ENCODE measurements at places on chromosomes 6 and 20.

DNA sequence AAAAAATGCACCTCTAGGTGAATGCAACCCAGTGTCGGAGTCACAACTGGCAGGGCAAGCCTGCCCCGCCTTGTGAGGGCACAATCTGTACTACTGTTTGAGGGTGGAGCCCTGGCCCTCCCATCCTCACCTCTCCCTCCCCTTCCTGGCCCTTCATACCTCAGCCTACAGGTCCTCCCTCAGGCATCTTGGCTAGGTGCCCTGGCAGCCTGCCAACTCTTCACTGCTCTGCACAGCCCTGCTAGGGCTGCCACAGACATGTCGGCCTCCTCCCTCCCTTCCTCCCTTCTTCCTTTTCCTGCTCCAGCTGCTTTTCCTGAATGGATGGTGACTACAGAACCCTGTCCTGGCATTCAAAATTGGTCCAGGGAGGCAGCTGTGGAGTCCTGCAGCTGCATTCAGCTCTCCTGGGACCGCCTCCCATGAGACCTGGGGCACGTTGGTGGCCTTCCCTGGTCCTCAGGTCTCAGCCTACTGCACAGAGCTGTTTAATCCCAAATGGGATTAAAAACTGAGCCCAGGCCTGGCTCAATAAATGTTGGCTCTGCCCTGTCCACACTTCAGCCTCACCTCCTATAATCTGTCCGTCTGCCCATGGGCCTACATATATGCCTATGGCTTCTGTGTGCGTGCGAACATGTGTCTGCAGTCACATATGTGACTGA, 52.7 kb downstream of the CDH22 start:
- DNase-seq = no peak

GRCh38 chr6:3865463-3865862, 16.3 kb downstream of the FAM50B start:
- DNase-seq = no peak

GRCh38 chr6:72042088-72042487, 155.7 kb downstream of the RIMS1 start:
- DNase-seq = no peak

GRCh38 chr20:57667924-57668782, 41.7 kb downstream of the PMEPA1 start:
- DNase-seq = no peak

DNA sequence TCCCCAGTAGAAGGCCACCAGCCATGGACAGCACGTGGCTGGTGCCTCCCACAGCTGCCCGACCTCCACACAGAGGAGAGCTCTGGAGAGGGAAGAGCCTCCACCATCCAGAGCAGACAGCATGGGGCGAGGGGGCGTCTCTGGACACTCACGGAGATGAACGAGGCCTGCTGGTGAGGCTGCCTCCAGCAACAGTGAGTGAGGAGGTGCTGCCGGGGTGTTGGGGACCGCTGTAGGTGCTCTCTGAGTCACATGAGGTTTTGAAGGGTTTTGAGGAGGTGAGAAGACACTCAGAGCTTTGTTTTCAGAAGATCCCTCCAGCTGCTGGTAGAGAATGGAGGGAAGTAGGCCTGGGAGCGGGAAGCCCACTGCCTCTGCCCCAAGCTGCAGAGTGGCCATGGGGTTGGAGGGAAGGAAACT, 65.6 kb downstream of the THBS2 start:
- DNase-seq = no peak

DNA sequence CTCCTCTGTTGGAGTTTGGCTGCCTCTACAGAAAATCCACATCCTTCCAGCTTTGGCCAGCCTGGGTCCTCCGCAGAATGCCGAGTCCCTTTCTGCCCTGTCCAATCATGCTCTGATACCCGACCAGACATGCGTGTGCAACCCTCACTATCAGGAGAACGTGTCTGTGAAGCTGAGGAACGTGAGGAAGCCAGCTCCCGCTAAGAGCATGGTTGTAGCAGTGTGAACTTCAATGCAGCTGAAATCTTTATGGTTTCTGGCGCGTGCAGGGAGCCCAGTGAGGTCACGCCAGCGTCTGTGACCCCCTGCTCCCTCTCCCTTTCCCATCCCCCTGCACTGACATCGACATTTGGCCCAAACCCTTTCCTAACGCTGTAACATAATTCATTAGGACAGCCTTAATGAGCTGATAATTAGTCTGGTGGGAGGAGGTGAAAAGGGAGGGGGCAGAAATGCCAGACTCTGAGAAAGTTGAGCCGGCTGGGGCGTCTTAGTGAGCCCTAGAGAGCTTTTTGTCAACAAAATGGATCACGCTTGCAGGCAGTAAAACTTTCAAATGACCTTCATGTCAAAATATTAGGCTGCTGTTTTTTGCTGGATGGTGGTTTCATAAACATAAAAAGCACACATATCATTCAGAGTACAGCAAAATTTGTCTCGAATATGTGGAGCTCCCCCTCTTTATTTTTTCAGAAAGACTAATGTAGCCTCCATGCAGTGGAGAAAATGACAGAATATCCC, 423.3 kb downstream of the QKI start:
- no peak for DNase-seq

GRCh38 chr6:124033501-124033900, 229.8 kb downstream of the NKAIN2 start:
- no peak for DNase-seq

- DNase-seq = no peak
Observed at GRCh38 chr6:106119546-106119945, 33.4 kb downstream of the PRDM1 start.

- no peak for DNase-seq
Observed at GRCh38 chr20:57696401-57696961, 13.3 kb downstream of the PMEPA1 start.

DNA sequence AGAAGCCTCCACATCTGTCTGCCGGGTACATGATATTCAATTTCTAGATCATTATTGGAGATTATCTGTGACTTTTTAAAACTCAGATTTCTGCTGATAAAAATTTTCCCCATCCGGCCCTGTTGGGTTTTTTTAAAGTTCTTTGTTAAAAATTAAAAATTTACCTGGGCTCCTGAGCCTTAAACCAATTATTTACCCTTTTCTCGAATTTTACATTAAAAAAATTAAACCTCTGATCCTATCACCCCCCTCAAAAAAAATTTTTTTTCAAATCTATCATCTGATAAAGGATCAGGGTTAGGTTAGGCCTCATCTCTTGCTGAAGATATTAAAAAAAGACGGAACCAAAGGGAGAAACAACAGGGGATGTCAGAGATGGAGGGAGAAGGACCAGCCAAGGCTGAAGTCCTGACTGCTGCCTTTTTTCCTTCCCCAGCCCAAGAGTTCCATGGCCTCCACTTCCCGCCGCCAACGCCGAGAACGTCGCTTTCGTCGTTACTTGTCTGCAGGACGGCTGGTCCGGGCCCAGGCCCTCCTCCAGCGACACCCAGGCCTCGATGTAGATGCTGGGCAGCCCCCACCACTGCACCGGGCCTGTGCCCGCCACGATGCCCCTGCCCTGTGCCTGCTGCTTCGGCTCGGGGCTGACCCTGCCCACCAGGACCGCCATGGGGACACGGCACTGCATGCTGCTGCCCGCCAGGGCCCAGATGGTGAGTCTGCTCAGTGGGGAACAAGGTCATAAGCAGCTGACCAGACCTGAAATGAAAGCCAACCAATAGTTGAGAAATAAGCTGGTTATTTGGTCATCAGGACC, 527 bp downstream of the NFKBIL1 start:
- no peak for DNase-seq

GRCh38 chr6:46465294-46466165, 25.7 kb downstream of the RCAN2 start:
- DNase-seq = no peak

DNA sequence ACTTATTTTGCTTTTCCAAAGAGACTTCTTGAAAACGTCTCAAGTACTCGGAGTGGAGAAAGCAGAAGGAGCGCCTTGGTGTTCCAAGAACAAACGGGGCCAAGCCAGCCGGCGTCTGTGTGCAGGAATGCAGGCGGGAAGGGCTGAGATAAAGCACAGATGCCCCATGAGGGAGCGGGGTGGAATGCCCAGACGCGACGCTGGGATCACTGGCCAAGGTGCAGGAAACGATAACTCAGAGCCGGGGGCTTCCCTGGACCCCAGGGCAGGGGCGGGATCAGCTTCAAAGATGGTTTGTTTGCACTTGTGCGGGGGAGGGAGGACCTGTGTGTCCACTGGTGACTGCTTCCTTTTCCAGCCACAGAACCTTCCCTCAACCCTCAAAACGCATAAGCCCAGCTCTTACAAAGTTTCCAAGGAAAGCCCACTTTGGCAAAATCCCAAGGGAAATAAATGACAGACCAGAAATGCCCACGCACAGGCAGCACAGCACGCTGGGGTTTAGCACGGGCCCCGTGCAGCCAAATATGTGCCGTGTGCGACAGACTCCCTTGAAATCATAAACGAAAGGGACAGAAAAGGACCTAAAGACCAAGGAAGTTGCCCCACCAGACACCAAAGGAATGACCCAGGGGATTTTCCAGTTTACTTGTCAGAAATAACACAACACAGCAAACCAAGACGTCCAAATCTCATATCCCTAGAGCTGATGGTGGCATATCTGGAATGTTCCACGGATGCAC, 113.9 kb downstream of the NFATC2 start:
- DNase-seq = no peak

DNA sequence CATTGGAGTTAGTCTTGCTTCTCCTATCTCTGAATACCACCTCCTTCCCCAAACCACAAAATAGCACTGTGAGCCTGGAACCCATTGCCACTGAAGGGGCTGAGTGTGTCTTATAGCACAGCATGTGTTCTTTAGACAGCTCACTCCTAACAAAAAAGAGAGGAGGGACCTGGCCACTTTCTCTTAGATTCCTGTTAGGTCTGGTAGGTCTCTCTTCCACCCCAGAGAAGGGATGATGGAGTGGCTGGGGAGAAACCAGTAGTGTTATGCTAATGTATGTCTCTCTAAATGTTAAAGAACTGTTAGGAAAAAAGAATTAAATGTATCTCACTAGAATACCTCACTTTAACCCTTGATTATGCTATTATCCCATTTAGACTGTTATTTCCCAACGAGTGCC, 340.3 kb downstream of the EPHA7 start:
- no peak for DNase-seq

- DNase-seq = no peak
Observed at GRCh38 chr6:148479497-148479896, 136.9 kb downstream of the SASH1 start.

DNA sequence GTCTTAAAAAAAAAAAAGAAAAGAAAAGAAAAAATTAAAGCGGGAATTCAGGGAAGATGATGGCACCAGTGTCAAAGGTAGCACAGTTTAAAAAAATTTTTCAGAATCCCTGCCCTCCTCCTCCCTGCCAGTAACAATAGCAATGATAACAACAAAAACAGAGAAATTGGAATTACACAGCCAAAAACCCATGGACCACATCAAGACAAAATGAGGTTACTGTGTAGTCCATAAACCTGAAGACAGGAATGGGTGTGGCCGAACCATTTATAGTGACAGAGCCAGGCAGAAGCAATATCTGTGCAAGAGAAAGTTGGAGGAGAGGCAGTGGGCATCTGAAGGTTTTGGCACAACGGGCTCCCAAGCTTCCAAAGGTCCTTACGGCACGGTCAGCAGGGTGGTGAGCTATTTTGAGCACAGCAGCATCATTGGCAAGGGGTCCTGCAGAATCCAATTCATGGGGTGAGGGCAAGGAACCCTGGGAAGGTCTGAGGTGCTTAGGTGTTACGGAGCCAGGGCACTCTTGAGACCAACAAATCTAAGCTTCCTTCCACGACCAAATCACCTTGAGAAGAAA, 202.3 kb downstream of the GMPR start:
- no peak for DNase-seq

DNA sequence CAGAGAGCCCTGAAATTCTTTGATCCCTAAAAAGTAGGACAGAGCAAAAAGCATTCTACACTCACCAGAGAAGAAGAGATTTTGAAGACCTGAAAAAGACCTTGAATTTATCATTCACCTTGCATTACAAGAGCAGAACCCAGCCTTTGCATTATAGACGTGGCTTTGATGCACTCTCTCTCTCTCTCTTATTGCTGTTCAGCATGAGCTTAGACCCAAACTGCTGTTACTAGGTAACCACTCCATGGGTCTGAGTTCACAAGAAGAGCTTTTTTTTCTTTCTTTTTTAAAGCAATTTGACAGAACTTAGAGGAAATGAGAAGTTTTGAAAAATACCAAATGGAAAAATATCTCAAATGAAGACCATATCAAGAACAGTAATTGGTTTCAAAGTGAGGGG, 44.4 kb downstream of the COL9A1 start:
- no peak for DNase-seq

DNA sequence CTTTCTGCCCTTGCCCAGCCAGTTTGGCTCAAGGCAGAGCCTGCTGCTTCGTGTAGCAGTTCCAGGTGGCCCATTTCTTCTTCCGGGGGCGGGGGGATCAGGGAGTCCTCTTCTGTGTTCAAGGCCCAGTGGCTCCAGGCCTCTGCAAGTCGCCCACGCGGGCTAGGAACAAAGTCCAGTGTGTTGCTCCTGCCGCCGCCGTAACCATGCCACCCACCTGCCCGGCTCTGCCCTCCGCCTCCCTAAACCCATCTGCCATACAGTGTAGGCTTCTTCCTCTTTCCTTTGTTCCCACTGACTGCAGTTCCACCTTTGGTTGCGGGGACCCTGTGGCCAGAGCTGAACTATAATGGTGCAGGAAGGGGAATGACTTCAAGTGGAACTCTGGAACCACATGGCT, 43.9 kb upstream of the SRF start:
- DNase-seq = no peak

GRCh38 chr6:135393289-135393688, 104.3 kb downstream of the AHI1 start:
- DNase-seq = no peak

- DNase-seq = no peak
Observed at GRCh38 chr6:125639466-125640020, 109.9 kb upstream of the HEY2 start.

GRCh38 chr20:35600993-35601973, 14.3 kb upstream of the SPAG4 start:
- DNase-seq = no peak

DNA sequence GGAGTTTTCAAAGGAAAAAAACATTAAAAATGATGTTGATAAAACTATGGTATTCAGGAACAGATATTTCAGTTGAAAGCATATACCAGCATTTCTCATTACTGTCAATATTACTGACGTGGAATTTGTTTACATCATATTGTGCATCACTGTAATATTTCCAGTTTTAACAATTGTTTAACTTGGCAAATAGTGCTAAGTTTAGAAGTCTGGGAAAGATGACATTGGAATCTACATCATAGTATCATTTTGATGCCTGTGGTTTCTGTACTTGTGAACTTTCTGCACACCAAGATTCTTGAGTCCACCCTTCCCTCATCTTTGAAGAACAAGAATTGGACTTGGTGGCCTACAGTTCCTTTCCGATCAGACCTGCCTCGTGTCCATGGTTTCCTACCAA, 98.1 kb downstream of the RALGAPA2 start:
- DNase-seq = no peak

- no peak for DNase-seq
Observed at GRCh38 chr20:21049305-21049828, 56.8 kb downstream of the LINC00237 start.

DNA sequence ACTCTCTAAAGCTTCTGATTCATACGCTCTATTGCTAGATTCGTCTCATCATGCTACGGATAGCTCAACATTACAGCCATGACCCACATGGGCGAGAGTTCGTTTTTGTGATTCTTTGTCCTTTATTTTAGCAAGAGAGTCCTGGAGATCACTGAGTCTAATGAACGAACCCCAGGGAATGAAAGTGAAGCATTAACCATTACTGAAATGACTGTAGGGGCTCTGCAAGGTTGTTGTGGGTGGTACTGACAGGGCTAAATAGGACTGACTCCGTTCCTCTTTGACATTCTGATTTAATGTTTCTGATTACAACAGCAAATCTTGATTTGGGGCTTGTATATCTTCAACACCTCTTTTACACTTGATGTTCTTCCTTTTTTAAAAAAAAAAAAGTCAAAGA, 13.7 kb upstream of the RTF2 start:
- DNase-seq = no peak
